NCI-H524 treated with DMSO at 0.1 percent for 48 hours (cell line): ENCODE measurements at places on chromosomes 5 and 9.
A peak's percentile ranks its signal among the peaks of the same experiment; 100 is the strongest.

DNA sequence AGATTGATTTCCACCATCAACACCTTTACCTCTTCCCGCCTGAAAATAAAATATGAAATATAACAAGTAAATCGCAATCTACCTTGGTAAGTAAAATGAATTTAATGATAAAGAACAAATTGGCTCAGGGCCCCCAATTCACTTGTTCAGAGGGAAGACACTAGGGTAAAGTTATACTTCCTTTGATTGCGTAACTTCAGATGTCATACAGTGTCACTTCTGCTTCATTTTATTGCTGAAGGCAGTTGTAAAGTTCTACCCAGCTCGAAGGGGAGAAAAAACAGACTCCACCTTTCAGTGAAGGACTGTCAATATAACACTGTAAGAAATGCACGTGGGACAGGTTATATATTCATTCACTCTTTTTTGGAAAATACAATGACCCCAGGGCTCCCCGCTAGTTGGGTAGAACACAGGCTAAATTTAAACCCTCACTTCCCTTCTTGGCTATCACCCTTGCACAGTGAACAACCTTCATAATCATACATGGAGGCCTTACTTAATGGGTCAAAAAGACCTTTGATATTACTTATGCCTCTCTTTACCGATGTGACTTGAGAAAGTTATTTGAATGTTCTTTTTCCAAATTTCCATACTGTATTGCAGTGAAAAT, 848.8 kb downstream of the MAT2B start:
- DNase-seq = no peak

DNA sequence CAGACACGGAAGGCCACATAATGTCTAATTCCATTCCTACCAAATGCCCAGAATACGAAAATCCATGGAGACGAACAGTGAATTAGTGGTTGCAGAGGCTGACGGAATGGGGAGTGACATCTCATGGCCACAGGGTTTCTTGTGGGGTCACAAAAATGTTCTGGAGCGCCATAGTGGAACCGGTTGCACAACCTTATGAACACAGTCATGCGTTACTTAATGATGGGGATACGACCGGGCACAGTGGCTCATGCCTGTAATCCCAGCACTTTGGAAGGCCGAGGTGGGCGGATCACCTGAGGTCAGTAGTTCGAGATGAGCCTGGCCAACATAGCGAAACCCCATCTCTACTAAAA, 26.0 kb upstream of the TTLL11 start:
- DNase-seq = no peak

DNA sequence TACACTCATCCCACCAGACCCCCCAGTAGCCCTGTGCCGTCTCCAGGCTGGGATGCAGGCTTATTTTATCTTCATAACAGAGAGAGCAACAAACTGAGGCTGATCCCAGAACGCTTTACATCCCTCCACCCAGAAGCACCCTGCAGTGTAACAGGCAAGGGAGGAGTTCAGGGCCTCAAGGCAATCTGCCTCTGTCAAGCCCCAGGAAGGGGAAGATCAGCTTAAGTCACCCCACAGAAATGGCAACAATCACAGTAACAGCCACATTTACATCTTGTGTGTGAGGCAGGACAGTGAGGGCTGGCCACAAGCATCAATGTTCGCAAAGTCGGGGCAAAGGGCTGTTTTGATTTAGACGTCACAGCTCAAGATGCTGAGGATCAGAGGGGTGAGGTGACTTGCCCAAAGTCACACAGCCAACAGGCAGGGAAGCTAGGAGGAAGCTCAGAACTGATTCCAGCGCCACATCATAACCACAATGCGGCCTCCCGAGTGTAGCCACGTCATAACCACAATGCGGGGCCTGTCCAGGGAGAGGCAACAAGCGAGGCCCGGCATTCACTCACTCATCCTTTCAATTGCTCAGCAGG, 14.4 kb downstream of the STK10 start:
- DNase-seq = no peak

GRCh38 chr5:78472469-78473106, 112.2 kb downstream of the SCAMP1 start:
- DNase-seq = no peak

DNA sequence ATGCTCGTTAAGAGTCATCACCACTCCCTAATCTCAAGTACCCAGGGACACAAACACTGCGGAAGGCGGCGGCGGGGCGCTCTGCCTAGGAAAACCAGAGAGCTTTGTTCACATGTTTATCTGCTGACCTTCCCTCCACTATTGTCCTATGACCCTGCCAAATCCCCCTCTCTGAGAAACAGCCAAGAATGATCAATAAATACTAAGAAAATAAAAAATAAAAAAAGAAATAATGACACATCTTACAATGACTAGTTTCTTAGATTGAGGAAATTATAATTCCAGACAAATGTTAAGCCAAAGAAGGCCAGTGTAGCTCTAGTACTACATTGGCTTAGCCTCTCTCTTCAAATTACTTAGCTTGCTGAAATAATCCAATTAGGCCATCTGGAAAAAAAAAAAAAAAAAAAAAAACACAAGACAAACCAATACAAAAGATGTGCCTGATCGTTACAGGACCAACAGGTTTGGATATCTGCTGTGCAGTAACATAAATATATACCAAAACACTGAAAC, 58.0 kb downstream of the ANXA2R start:
- peak; percentile 74 for DNase-seq

DNA sequence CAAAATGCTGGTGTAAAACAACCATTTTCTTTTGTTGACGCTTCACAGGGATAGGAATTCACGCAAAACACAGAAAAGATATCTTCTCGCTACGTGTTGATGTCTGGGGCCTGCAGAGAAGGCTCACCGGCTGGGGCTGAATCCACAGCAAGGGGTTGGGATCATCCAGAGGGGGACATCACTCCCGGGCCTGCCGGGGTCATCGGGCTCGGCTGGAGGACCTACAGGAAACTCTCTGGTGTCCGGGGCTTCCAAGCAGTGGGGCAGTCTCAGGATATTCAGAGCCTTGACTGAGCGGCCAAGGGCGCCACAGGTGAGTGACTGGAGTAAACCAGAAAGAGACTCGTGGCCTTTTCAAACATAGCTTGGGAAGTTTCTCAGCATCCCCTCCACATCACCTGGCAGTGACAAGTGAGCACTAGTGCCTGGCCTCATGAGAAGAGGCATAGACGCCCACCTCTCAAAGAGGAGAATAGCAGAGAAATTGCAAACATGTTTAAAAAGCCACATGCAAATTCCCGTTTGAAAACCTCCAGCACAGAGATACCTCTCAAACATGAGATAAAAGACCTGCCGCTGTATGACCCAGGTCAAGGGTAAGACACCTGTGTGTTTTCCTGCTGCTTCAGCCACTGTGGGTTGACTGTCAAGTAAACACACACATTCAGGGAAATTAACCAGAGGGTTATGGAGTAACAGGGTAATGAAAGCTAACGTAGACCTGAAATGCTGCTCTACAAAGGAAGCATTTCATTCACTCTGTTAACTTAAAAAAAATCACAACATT, 50.8 kb upstream of the SIMC1 start:
- no peak for DNase-seq

- DNase-seq = no peak
Measured at GRCh38 chr5:140261403-140262171, 41.3 kb downstream of the PFDN1 start.

GRCh38 chr9:14198047-14198840, 115.7 kb downstream of the NFIB start:
- DNase-seq = no peak
